ENCODE measurements at places on chromosomes 2 and 18. TPM values are rescaled to one million over a fixed set of nuclear protein-coding genes. Genes with fewer than 3 reads are reported as not detected.

- DNase-seq = no peak
- no peak overlapping the region for H3K4me3 ChIP-seq
- peaks cover 9% of the 10 kb centered on the region for H3K36me3 ChIP-seq
- no peak overlapping the region for H3K27ac ChIP-seq
- H3K4me1 ChIP-seq = no peaks in the 10 kb centered on the region
- H3K27me3 ChIP-seq = no peaks in the 10 kb centered on the region
These were observed 28.1 kb upstream of the ASPRV1 start for GRCh38 chr2:69989441-69990105.

Gene NRP2
- 6.3 TPM for total RNA-seq

Gene TMSB10
- total RNA-seq = 2,136 TPM

DNA sequence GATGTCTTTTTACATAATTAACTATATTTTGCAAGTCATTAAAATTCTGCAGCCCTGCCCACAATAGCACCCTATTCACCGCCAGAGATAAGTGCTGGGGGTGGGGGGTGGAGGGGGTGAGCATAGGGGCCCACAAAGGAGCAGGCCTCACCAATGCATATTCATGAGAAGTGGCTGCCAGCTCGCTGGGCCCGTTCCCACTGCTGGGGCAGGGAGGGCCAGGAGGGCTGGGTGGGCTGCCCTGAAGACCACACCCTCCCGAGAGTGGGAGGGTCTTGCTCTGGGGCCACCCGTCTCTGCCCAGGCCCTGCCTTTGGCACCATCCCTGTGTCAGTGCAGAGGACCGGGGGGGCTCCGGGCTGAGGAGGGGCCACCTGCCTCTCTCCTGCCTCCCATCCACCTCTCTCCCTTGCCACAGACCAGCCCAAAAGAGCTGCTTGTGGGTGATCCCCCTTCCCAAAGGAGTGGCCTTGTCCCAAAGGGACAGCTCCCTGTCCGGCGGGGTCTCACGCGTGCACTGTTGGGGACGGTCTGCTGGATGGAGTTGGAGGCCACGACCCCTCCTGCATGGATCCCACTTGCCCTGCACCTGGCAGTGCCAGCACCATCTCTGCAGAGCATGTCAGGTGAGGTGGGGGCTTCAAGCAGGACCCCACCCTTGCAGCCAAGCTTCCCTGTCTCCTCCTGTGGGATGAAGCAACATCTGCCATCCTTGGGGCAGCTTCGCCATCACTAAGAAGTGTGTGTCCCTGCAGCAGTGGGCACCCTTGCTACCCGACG, 138.8 kb upstream of the GPC1 start:
- no peak for DNase-seq
- no peak overlapping the region for H3K4me3 ChIP-seq
- H3K27ac ChIP-seq = no peak overlapping the region
- no peaks in the 10 kb centered on the region for H3K36me3 ChIP-seq

GRCh38 chr2:101597347-101597944, 100.1 kb upstream of the MAP4K4 start:
- H3K4me3 ChIP-seq = no peak overlapping the region
- H3K27me3 ChIP-seq = peaks cover 2% of the 10 kb centered on the region
- H3K36me3 ChIP-seq = no peaks in the 10 kb centered on the region
- no peak overlapping the region for H3K27ac ChIP-seq

- no peaks in the 10 kb centered on the region for H3K27me3 ChIP-seq
- H3K27ac ChIP-seq = peak overlapping the region; percentile 75
- H3K4me1 ChIP-seq = peaks cover 65% of the 10 kb centered on the region
- H3K36me3 ChIP-seq = no peaks in the 10 kb centered on the region
These were observed 13.2 kb downstream of the TSHZ1 start for GRCh38 chr18:75223687-75224347.

- H3K4me3 ChIP-seq = peak within 1 kb of the TSS; percentile 76
- H3K36me3 ChIP-seq = peaks cover 4% of the 10 kb centered on the region
- DNase-seq = no peak
These were observed at the start of gene CASP10 for GRCh38 chr2:201182650-201183364. TSS of gene CASP10 (plus strand) at chr2:201183141. CDS start at chr2:201185778, 2,637 bp downstream.

GRCh38 chr2:65503746-65504145, 71.3 kb upstream of the SPRED2 start:
- H3K36me3 ChIP-seq = peaks cover 2% of the 10 kb centered on the region
- H3K4me1 ChIP-seq = peaks cover 5% of the 10 kb centered on the region
- no peak for DNase-seq
- H3K27me3 ChIP-seq = peaks cover 20% of the 10 kb centered on the region
- no peak overlapping the region for H3K27ac ChIP-seq
- H3K4me3 ChIP-seq = no peak overlapping the region

- H3K27ac ChIP-seq = no peak overlapping the region
- no peaks in the 10 kb centered on the region for H3K4me1 ChIP-seq
- peaks cover 9% of the 10 kb centered on the region for H3K27me3 ChIP-seq
- DNase-seq = no peak
- no peaks in the 10 kb centered on the region for H3K36me3 ChIP-seq
These were observed 72.3 kb downstream of the CMPK2 start for GRCh38 chr2:6793371-6793770.

DNA sequence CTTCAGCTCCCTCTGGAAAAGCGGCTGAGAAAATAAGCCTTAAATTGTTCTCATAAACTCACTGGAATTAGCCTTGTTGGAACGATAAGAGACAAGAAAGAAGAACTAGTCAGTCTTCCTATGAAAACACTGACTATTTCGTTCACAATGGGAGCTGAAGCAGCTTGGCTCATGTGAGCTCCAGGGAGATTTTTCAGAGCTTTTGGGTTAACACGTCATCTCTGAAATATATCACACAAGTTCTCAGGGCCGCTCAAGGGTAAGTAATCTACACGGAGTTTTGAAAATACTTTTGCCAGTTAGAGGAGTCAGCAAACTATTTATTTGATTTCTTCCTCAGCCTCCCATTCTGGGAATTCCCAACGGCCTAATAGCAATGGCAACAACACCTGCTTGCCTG, 316.2 kb upstream of the MGAT5 start:
- DNase-seq = no peak
- no peak overlapping the region for H3K4me3 ChIP-seq
- H3K4me1 ChIP-seq = peaks cover 7% of the 10 kb centered on the region

Gene ITGA4
- total RNA-seq = 1.5 TPM

Gene ST8SIA3
- total RNA-seq = 8.9 TPM

DNA sequence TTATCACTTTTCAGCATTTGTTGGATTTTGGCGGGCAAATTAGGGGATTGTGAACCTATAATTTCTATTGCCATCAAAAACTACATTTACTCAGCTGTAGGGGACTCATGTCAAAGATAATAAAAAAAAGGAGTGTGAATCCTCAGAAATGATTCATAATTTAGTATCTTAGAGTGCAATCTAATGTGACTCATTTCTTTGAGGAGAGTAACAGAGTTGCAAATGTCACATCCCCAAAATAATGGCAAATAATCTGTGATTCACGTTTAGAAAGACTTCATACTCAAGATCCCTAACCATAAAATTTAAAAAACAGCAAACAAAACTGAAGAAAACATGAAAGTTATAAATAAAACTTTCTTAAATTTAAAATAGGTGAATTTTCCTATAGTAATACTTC, 373.0 kb downstream of the CDH2 start:
- H3K4me3 ChIP-seq = no peak overlapping the region
- H3K27me3 ChIP-seq = peaks cover 8% of the 10 kb centered on the region
- no peak overlapping the region for H3K27ac ChIP-seq
- peaks cover 15% of the 10 kb centered on the region for H3K4me1 ChIP-seq
- no peaks in the 10 kb centered on the region for H3K36me3 ChIP-seq

DNA sequence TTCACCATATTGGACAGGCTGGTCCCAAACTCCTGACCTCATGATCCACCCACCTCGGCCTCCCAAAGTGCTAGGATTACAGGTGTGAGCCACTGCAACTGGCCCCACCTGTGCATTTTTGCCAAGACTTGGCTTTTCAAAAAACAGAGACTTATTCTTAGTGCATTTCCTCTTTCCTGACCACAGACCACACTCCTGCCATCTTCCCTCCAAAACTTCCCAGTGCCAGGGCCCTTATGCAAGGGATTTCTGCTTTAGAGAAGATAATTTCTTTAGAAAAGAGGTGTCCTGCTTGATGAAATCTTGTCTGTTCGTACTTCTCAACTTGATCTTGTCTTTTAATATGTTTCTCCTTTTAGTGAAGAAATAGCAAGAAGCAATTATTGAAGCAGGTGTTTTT, 98.8 kb upstream of the ZNF516 start:
- H3K27ac ChIP-seq = no peak overlapping the region
- no peak overlapping the region for H3K4me3 ChIP-seq
- peaks cover 6% of the 10 kb centered on the region for H3K4me1 ChIP-seq

Gene HDAC4
- total RNA-seq = 46.2 TPM

Gene MZT2A
- total RNA-seq = 69.5 TPM

Gene ANTXR1
- total RNA-seq = 77.4 TPM

- no peak overlapping the region for H3K4me3 ChIP-seq
- H3K4me1 ChIP-seq = peaks cover 11% of the 10 kb centered on the region
- no peak for DNase-seq
- no peaks in the 10 kb centered on the region for H3K36me3 ChIP-seq
- no peak overlapping the region for H3K27ac ChIP-seq
- H3K27me3 ChIP-seq = peaks cover 41% of the 10 kb centered on the region
These were observed 3.3 kb downstream of the SLC8A1 start for GRCh38 chr2:40448476-40449079.

- H3K4me3 ChIP-seq = no peak overlapping the region
- H3K36me3 ChIP-seq = no peaks in the 10 kb centered on the region
- H3K27me3 ChIP-seq = no peaks in the 10 kb centered on the region
- H3K4me1 ChIP-seq = no peaks in the 10 kb centered on the region
- DNase-seq = no peak
- H3K27ac ChIP-seq = no peak overlapping the region
These were observed 167.4 kb upstream of the MAP3K20 start for GRCh38 chr2:172908275-172908674.

Gene OST4
- 245 TPM for total RNA-seq

GRCh38 chr2:3598912-3599854, 4.3 kb downstream of the COLEC11 start:
- no peak overlapping the region for H3K4me3 ChIP-seq
- peaks cover 11% of the 10 kb centered on the region for H3K27me3 ChIP-seq
- no peaks in the 10 kb centered on the region for H3K36me3 ChIP-seq

GRCh38 chr2:144133936-144134665, 385.8 kb downstream of the ZEB2 start:
- H3K27me3 ChIP-seq = no peaks in the 10 kb centered on the region
- DNase-seq = no peak
- H3K27ac ChIP-seq = no peak overlapping the region
- H3K4me1 ChIP-seq = no peaks in the 10 kb centered on the region
- H3K4me3 ChIP-seq = no peak overlapping the region
- H3K36me3 ChIP-seq = no peaks in the 10 kb centered on the region

- H3K27ac ChIP-seq = no peak overlapping the region
- no peaks in the 10 kb centered on the region for H3K27me3 ChIP-seq
These were observed 37.1 kb downstream of the EXOC6B start for GRCh38 chr2:72788756-72789155.

Gene RUFY4
- not detected for total RNA-seq

GRCh38 chr2:109204412-109204811, 75.4 kb downstream of the SH3RF3 start:
- H3K27ac ChIP-seq = no peak overlapping the region
- H3K4me1 ChIP-seq = no peaks in the 10 kb centered on the region
- DNase-seq = no peak
- H3K27me3 ChIP-seq = peaks cover 9% of the 10 kb centered on the region
- no peaks in the 10 kb centered on the region for H3K36me3 ChIP-seq

Gene ITPRIPL1
- 6.1 TPM for total RNA-seq

Gene ZSWIM2
- total RNA-seq = not detected

GRCh38 chr2:241188361-241189092, at the start of gene ANO7:
TSS of gene ANO7 (plus strand) at chr2:241188677. CDS start at chr2:241190064, 1,387 bp downstream.
- H3K27me3 ChIP-seq = no peaks in the 10 kb centered on the region
- H3K27ac ChIP-seq = no peak within 1 kb of the TSS
- no peaks in the 10 kb centered on the region for H3K36me3 ChIP-seq

GRCh38 chr18:48961547-48961946, 10.8 kb upstream of the SMAD7 start:
- H3K27me3 ChIP-seq = peaks cover 15% of the 10 kb centered on the region
- DNase-seq = no peak
- peaks cover 21% of the 10 kb centered on the region for H3K4me1 ChIP-seq

GRCh38 chr2:215084080-215084479, 54.3 kb downstream of the ABCA12 start:
- H3K4me1 ChIP-seq = peaks cover 2% of the 10 kb centered on the region
- H3K36me3 ChIP-seq = no peaks in the 10 kb centered on the region
- no peak overlapping the region for H3K27ac ChIP-seq
- no peaks in the 10 kb centered on the region for H3K27me3 ChIP-seq
- H3K4me3 ChIP-seq = no peak overlapping the region

DNA sequence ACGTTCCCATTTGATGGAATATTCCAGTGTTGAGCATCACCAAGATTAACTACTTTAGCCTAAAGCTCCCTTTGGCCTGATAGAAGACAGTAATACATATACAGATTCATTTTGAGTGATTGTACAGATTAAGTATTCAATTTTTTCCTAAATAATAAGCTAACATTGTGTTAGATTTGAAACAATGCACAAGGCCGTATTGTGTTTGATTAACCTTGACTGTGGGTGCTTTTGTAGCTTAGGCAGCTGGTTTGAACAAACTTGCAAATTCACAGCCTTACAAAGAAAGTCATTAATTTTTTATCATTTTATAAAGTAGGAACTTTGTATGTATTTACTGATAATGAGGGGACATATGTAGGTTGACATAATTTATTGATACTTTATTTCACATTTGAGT, 29.6 kb downstream of the NABP1 start:
- no peak overlapping the region for H3K4me3 ChIP-seq
- DNase-seq = no peak
- no peaks in the 10 kb centered on the region for H3K27me3 ChIP-seq

Gene KRTCAP3
- total RNA-seq = 15.4 TPM

DNA sequence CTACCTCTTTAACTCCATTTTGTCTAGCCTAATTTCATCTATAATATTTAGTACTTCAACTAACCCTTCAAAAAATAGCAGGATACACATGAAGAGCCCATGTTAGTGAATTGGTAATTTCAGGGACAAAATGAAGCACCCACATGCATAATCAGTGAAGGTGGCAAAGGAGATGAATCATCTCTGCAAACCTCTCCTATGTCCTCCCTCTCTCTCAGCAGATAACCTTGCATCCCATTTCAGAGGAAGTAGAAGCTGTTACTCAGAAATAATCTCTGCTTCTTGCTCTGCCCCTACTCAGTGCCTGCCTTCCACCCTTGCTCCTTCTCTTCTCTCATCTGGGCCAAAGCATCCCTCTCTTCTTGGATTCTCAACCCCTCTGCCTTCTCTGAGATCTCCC, 60.2 kb upstream of the CAVIN2 start:
- H3K4me3 ChIP-seq = no peak overlapping the region
- H3K27ac ChIP-seq = no peak overlapping the region
- no peaks in the 10 kb centered on the region for H3K36me3 ChIP-seq
- no peaks in the 10 kb centered on the region for H3K4me1 ChIP-seq
- DNase-seq = no peak

DNA sequence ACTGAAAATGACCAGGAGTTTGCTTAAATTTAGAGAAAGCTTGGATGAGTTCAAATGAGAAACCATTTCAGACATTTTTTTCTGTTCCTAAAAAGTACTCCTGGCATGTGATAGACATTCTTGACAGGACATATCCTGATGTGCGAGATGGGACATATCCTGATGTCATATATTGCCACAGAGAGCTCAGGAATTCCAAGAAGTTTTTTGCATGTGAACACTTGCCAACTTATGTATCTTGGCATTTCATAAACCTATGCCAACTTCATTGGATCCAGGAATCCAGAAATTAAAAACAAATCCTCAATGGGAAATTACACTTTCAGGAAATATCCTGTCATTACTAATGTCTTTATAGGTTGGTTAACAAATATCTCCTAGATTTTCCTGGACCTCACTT, 2.9 kb upstream of the SERPINB3 start:
- H3K4me1 ChIP-seq = no peaks in the 10 kb centered on the region
- no peaks in the 10 kb centered on the region for H3K27me3 ChIP-seq
- no peaks in the 10 kb centered on the region for H3K36me3 ChIP-seq
- no peak overlapping the region for H3K4me3 ChIP-seq

Measured in progenitor cell of endocrine pancreas (in vitro differentiated cells).